T-helper 2 cell (primary cell): ENCODE measurements at places on chromosomes 4 and X.

DNA sequence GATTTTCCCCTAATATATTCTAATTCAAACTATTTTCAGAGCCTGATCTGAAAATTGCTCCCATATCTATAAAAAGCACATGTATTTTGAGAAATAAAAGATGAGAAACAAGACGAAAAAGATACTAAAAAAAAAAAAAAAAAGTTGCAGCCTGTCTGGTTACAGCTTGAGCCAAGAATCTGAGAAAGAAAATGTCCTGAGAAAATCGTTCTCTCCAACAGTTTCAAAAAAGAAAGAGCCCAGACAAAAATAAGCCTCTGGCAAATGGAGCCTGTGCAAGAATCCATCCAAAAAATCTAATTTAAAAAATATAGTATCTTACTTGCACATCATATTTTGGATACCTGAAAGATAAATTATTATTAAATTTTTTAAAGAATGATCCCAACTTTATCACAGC is 163.0 kb upstream of the TBL1X start:
- DNase-seq: no peak

- peak; percentile 35 for DNase-seq
Observed at GRCh38 chrX:79408623-79409322, 41.6 kb upstream of the ITM2A start.

- DNase-seq: no peak
Observed at GRCh38 chr4:7105276-7105675, 37.4 kb upstream of the GRPEL1 start.

DNA sequence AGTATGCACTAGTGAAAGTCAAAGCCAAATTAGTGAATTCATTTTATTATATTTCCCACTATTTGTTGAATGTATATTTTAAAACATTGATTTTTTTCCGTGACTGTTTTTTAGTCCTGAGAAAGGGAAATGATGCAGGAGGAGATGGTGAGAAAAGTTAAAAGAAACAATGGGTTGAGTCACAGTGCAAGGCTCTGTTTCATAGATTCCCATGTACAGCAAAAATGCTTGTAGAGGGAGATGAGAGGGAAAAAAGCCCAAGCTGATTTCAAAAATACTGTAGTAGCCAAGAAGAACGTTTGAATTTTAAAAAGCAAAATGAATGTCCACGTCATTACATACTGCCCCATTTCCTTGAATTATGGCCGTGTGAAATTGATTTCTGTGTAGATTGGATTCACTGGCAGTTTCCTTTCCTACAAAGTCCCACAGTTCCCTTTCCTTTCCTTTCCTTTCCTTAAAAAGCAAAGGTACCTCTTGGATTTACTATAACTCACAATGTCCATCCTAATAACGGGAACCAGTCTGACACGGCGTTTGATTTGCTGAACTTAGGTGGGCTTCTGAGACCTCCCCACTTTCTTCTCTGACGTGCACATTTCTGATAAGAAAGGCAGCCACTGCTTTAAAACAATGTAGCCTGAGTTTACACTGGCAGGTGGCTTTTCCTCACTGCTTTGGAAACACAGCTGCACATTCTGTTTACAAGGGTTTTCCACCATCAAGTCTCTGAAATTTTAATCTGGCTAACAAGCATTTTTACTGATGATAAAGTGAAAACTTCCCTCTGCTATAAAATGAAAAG is 63.7 kb downstream of the SPCS3 start:
- DNase-seq: no peak

DNA sequence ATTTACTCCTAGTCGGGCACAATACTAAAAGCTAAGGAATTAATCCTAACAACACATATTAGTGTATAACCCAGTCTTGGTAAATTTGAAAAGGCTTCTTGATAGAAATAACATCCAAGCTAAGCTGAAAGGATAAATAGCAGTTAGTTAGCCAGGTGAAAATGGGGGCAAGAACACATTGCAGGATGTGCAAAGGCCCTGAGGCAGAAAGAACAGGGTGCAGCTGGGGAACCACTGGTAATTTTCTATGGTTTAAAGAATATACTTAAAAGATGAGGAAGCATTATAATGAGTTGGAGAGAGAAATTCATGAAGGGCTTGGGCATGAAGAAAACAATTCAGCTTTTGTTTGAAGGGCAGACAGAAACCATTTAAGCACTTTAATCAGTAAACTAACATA is 689.0 kb downstream of the ADGRL3 start:
- no peak for DNase-seq

DNA sequence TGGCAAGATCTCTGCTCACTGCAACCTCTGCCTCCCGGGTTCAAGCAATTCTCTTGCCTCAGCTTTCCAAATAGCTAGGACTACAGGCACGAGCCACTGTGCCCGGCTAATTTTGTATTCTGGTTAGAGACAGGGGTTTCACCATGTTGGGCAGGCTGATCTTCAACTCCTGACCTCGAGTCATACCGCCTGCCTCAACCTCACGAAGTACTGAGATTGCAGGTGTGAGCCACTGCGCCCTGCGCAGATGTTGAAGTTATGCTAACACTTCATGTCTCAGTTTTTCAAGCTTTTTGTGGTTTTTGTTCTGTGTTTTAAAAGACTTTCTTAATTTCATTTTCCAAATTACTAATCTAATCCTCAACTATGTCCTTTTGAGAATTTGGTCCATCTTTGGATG is 154.4 kb upstream of the TLL1 start:
- DNase-seq: no peak

GRCh38 chrX:133726211-133726630 is 259.2 kb downstream of the GPC3 start:
- DNase-seq: no peak

DNA sequence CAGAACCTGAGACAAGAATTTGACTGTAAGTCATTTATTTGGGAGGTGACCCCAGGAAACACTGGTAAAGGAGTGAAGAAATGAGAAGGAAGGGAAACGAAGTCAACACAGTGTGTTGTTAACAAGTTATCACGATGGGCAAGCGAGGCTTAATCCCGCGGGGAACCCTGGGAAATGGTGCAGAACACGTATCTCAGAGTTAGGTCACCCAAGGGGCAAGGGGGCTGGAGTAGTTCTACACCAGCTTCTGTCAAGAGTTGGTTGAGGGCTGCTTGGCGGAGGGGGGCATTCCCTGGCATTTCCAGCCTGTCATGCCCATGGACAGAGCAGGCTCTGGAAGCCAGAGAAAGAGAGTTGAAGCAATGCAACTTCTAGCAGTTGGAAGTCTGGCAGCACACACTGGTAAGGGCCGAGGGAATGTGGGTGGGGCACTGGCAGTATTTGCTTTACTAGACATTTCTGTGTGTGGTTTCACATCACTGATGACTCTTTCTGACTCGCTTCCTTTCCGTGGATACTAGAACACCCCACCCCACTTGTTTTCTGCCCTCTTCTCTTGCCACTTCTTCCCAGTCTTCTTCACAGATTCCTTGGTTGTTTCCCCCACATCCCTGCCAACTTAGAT is 52.2 kb upstream of the ADGRG2 start:
- no peak for DNase-seq

DNA sequence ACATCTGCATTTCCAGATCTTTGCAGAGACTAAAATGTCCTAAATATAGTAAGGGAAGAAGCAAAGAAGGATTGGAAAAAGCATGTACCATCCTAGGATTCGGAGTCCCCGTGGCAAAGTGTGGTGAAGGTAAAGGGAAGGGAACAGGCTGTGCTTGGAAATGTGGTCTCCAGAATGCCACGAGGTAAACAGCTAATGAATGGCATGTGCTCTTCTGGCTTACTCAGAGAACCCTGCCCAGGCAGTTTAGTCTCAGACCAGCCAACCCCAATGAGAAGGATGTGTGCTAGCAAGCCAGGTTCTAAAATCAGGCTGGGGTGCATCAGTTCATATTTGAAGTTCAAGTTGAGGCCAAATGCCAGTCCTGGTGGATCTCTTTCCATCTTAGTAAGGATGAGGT is 113.1 kb downstream of the RS1 start:
- DNase-seq: no peak

- DNase-seq: no peak
Observed at GRCh38 chr4:165383591-165384073, 4.8 kb downstream of the CPE start.

GRCh38 chrX:103927030-103927429 is 35.4 kb upstream of the TMSB15B start:
- no peak for DNase-seq

DNA sequence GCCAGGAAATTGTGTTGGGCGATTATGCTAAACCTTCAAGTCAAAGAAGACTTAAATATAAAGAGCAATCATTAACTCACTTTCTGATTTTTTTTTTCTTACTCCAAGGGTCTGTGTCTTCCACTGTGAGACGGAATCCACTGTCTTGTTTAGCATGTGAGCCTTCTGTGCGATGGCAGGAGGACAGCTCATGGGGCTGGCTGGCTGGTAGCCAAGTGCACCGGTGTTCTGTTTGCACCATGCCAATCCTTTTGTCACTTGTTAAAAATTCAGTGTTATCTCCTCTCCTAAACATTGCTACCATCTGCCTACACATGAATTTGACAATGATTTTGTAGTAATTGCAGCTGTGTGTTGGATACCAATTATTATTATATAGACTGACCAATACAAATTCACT is 1056.3 kb upstream of the IGFBP7 start:
- no peak for DNase-seq

GRCh38 chr4:173153445-173153844 is 15.2 kb upstream of the GALNT7 start:
- DNase-seq: no peak

- DNase-seq: no peak
Observed at GRCh38 chr4:141013899-141014298, 119.4 kb downstream of the RNF150 start.

- DNase-seq: no peak
Observed at GRCh38 chr4:13615161-13615560, 12.4 kb downstream of the BOD1L1 start.

DNA sequence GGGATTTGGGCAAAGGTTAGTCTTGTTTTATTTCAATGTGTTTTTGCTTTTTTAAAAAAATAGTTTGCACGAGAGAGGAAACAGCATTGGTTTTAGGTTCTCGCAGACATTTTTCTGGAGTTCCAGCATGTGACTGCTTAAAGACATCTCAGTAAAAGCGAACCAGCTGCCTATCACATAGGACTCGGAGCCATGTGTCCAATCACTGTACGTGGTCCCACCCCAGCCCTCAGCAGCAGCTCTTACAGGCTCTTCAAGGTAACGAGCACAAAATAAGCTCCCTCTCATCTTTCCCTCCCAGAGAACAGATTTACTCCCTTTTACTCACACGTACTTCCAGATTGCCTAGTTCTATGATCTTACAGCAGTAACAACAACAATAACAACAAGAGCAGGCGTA is 68.7 kb downstream of the MCF2 start:
- DNase-seq: no peak

DNA sequence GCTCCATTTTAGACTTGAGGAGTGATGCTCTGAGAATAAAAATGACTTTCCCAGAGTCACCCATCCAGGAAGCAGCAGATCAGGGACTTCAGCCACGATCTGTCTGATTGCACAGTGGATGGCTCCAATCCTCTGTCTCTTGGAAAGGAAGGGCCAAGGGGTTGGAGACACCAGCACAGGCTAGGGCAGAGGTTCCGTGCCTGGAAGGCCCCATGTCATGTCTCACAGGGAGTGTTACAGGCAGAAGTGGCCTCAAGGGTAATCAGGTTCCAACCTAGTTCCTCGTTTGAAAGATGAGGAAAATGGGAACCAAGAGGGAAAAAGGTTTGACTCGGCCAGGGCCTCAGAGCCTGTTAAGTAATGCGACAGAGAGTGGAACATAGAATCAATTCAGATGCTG is 160.0 kb downstream of the EFNB1 start:
- no peak for DNase-seq

GRCh38 chrX:39777623-39778025 is 320.1 kb downstream of the BCOR start:
- no peak for DNase-seq

- DNase-seq: no peak
Observed at GRCh38 chr4:66340286-66340893, 670.1 kb upstream of the EPHA5 start.

DNA sequence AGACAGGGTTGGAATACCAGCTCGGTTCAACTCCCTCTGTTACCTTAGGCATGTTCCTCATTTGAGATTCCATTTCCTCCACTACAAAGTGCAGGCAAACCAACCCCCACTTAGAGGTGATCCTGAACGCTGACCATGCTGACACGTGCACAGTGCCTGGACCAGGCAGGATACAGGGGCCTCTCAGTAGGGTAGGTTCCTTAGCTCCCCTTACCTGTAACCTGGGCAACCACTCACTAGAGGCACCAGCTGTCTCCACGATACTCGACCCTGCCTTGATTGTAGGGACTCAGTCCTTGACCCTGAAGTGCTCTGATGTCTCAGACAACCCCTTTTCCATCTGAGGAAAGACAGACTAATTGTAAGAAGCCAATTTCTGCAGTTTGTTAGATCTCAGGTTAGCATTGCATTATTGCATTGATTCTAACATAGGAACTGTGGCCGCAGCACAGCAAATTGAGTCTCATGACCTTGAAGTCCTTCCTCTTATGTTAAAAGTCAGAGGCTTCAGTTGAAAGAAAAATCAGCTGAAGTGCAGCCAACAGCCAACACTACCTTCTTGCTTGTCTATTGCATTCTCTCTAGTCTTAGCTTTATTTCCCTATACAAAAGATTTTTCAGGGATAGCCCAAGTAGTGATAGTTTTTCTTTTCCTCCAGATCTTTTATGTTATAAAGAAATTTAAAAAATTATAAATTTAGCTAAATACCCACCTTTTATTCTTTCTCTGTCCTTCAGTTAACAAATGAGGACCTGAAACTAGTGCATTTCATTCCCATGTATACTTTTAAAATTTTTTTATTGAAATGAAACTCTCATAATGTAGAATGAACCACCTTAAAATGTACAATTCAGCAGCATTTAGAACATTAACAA is 11.2 kb upstream of the C1QTNF7 start:
- no peak for DNase-seq

DNA sequence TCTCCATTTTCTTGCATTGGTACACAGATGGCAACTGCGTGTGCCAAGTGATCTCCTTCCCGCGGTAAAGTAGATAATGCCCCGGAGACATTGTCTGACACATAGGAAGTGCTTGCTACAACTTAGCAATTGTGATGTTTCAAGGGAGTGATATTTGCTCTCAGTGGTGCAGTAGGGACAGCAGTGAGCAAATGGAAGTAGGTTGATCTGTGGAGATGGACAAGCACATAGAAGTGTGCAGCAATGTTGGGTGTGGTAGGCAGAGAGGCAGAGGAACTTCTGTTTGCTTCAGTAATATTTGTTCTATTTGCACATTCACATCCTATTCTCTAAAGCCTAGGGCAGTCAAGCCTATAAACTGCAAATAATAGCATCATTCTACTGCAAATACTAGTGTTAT is 846.7 kb upstream of the PRKX start:
- DNase-seq: no peak

GRCh38 chr4:158461336-158461735 is 60.3 kb upstream of the RXFP1 start:
- no peak for DNase-seq

DNA sequence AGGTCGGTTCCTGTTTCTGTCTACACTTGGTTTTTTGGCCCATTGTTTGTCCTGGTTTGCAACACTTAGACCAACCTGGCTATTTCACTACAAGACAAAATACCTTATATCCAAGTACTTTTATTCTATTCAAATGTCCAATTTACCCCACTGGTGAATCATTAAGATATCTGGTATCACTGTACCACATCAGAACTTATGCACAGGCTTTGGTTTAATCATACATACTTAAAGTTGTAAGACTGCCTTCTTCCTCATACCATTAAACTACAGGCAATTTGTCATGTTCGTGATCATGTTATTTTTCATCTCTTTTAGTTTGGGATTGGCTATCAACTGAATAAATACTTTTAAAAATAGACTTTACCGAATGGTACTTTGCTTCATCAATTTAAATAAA is 53.0 kb upstream of the ATOH1 start:
- no peak for DNase-seq
